ENCODE measurements at places on chromosomes 2 and 18.

DNA sequence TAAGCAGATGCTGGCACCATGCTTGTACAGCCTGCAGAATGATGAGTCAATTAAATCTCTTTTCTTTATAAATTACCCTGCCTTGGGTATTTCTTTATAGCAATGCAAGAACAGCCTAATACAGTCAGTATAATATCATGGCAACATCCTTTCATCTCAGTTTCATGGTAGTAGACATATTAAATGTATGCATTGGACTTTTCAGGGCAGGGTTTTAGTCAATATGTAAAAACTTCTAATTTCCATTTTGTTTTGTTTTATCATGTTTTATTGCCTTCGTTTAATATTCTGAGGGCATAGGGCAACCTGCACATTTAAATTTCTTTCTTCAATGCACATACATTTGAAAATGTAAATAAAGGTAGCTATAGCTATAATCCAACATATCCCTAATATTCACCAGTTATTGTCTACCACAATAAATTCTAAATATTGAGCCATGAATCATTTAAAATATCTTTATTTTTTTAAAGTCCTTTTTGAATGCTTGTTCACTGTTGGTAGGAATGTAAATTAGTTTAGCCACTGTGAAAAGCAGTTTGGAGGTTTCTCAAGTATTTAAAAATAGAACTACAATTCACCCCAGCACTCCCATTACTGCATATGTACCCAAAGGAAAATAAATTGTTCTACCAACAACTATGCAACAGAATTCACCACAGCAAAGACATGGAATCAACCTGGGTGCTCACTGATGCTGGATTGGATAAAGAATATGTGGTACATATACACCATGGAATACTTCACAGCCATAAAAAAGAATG lies 41.8 kb upstream of the GRB14 start:
- no peak for DNase-seq

DNA sequence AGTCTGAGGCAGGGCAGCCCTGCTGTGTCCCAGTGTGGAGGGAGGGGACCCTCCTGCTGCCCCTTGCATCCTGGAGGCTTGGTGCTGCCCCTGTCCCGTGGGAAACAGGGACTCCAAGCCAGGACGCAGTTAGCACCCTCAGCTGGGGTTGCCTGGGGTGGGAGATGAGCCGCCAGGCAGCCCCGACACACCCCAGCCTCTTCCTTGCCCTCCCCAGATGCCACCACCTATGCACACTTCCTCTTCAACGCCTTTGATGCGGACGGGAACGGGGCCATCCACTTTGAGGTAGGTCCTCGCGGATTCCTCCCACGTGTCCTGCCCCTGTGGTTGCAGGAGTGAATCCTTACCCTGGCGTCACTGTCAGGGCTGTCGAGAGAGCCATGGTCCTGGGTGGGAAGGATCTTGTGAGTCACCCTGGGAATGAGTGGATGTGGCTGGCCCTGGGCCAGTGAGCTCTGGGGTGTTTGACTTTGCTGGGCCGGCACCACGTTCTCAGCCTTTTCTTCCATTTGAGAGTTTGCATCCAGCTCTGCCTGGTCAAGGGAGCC lies 27.5 kb upstream of the FAHD2A start:
- no peak for DNase-seq

- no peak for DNase-seq
These were observed 37.3 kb upstream of the MFF start for GRCh38 chr2:227287771-227288170.

DNA sequence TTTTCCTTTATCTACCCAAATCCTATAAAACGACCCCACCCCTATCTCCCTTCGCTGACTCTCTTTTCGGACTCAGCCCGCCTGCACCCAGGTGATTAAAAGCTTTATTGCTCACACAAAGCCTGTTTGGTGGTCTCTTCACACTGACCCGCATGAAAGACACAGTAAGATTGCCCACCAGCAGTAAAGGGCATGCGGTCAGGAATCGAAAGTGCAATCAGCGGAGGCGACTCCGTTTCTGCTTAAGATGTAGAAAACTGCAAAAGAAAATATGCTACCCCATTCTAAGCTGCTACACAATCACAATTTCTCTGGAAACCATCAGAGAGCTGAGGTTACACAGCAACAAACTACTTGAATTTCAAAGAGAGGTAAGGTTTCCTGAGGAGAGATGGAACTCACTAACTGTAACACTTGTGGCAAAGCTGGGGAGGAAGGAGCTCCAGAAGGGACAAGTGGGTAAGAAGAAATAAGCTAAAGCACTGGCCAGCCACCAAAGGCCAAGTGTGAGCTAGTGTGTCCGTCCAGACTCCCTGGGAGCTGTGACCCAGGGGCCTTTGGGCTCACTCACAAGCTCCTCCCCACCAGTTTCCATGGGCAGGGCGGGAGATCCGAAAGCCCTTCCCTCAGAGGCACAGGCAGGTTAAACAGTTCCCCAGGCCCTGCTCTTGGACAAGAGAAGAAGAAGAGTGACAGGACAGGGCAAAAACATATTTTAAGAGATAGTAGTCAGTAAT lies 72.8 kb upstream of the TGFA start:
- DNase-seq, result no peak

DNA sequence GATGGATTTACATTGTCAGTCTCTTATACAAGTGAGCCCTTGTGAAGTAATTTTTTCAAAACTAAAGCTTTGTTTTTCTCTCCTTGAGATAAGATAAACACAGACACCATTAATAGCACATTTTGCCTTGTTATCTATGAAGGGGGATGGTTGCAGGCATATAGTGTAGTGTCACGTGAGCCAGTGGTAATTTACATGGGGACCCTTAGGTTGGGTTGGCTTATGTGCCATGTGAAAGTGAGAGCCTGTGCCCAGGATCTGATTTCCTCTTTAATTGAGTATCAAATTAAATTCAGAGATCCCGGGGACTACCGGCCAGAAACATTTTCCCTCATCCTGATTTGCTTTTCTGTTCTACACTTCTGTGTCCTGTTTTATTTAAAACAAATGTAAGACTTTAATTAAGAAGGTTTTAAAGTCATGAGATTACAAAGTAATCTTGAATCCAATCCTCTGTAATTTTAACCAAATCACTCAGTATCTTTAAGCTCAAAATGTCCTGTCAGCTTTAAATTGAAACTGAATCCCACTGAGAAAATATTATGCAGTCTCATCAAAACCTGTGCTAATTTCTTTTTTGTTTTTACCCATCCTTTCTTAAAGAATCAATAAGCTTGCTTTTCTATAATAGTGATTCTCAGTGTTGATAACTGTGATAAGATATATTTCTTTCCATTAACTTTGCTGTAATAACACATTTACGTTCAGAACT lies 63.8 kb downstream of the PTPRM start:
- DNase-seq, result no peak

GRCh38 chr2:119495948-119496347 lies 28.3 kb downstream of the SCTR start:
- DNase-seq, result no peak

- no peak for DNase-seq
These were observed 62.0 kb upstream of the SLC35F5 start for GRCh38 chr2:113818382-113818951.

DNA sequence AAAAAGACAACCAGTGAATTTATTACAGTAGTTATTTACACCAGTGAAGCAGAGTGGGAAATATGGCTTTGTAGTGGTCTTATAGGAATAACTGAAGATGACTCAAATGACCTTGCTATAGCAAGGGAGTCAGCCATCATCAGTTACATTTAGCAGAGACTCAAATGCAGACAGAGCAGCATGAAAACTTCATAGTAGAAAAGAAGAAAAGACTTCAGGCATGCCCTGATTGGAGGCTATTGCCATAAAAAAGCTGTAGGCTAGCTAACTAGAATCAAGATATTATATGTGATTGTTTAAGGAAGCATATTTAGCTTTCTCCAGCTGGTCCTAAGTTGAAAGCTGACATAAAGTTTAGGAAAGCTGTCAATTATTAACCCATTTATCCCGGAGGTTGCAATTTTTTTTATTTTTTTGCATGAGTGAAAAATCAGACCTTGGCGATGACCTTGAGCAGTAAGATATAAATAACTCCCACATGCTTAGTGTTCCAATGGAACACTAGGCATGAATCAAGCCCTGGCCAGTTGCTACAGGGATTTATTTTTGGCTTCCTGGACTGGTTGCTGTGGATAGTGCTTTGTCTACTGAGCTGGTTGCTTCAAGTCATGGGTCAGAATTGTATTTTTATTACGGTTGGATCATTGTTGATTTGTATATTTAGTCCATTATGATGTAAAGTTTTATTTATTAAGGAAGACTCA lies 675.6 kb upstream of the VRK2 start:
- DNase-seq, result no peak

- no peak for DNase-seq
These were observed at the start of gene DPYSL5 for GRCh38 chr2:26847655-26848335. DPYSL5 (plus strand) TSS chr2:26848132; CDS start chr2:26898500, 50,368 bp downstream.

GRCh38 chr18:37222354-37222998 lies 343.1 kb downstream of the CELF4 start:
- DNase-seq, result no peak

DNA sequence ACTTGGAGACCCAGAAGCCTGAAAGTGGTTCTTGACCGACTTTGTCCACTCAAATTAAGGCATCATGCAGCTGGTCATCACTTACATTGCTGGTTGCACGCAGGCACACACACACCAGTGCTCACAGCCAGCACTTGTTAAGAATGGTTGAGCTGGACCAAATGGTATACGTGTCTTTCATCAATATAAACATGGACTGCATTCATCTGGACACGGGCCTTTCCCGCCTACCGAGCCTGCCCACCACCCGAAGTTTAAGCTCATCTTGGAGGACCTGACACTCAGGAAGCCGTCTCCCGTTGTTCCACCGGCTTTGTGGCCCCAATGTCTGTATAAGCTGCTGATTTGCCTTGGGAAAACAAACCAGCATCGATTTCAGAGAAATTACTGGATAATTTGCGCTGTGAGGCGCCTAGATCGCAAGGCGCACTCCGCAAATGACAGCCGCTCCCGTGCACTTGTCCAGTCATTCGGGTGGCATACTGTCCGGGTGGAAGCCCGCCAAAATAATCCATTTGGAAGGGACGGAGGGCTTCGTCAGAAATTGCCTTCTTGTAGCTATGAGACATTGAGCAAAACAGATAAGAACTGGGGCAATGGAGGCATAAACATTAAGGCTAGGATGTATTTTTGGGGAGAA lies 40.1 kb upstream of the AKAIN1 start:
- DNase-seq, result no peak

DNA sequence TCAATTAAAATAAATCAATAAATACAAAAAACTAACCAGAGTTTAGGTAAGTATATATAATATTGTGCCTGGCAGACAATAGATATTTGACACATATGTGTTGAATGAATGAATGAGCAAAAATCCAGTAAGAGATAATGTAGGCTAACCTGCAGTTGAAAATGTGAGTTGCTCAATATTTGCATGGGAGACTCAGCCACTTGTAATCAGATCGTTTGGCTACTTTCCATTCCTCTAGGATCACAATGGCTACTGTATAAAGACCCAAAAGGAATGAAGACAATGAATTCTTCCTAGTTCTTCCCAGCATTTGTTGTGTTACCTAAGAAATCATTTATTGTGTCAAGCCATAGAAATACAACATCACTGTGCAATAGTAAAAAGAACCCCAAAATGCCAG lies 25.3 kb downstream of the PIEZO2 start:
- no peak for DNase-seq

Measured in natural killer cell treated with Interleukin-12 subunit alpha and Interleukin-12 subunit beta and Interleukin-15 and Interleukin-18, amount 100 ng/mL, for 72 hours (primary cell).